ENCODE measurements at places on chromosomes 6 and 20. TPM values are rescaled to one million over a fixed set of nuclear protein-coding genes. Genes with fewer than 3 reads are reported as not detected.

The R3HDML gene
- total RNA-seq = not detected

The OPRL1 gene
- 1.9 TPM for total RNA-seq

The CHMP4B gene
- 112 TPM for total RNA-seq

The WASF1 gene
- 20.9 TPM for total RNA-seq

The OXT gene
- total RNA-seq = not detected

The MUC22 gene
- total RNA-seq = not detected
